Glomerular endothelial cell (primary cell): ENCODE measurements at places on chromosomes 12 and 14.

DNA sequence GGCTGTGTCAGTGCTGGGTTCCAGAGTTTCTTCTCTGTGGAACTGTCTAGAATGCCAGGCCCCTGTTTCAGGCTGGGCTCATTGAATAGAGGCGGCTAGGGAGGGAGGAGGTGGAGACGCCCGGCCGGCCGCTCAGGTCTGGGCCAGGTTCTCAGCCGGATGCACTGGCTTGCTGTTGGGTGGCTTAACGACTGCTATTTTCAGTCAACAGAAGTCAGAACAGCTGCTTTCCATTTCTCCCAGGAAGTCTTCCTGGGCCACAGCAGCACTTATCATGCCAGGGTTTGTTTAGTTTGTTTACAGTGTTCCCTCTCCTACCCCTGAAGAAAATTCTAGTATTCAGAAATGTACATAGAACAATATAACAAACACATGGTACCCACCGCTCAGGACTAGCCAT, 26.0 kb upstream of the VPS37B start:
- DNase-seq = no peak

DNA sequence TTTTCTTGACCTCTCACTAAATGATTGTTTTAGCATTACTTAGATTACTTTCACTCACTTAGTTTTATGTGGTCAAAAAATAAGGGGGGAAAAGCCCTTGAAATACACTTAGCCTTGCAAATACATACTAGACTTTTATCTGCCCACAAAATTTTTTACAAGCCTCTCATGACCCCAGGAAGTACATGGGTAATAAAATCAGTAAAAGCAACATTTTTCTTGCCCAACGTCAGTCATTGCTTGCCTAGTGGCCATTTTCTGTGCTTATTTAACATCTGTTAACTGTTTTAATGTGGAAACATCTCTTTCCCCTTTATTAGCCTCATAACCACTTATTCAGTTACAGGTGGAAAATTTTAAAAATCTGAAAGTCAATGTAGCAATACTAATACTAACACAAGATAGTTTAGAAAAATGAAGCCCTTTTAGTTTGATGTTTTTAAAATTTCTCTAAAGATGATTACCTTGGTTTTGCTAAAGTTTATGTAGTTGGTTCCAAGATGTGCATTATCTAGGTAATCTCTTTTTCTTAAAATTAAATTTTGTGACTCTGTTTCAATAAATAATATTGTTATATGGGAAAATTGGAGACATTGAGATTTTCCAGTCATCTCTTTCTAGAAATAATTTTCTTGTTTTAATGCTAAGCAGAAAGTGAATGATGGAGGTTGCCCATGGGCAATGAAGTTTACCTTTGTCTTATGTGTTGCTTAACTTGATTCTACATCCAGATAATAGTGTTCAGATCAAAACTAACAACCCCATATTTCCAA, 175.5 kb downstream of the TMTC2 start:
- DNase-seq = no peak

DNA sequence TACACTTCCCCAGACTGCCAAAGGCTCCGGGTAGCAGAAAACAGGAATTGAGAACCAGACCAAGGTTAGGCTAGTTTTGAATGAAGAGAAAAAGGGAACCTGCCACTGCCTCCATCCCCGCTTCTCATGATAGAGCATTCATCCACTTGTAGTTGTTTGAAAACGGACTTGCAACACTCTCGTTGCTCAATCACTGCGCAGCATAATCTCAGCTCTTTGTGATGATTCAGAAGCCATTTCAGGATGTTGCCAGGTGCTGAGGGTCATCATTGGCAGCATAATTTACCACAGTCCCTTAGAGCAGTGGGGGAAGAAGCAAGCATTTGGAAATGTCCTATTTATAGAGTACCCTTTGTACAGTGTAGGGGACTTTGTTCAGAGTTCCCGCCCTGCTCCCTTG, 25.6 kb downstream of the KCNK13 start:
- no peak for DNase-seq

DNA sequence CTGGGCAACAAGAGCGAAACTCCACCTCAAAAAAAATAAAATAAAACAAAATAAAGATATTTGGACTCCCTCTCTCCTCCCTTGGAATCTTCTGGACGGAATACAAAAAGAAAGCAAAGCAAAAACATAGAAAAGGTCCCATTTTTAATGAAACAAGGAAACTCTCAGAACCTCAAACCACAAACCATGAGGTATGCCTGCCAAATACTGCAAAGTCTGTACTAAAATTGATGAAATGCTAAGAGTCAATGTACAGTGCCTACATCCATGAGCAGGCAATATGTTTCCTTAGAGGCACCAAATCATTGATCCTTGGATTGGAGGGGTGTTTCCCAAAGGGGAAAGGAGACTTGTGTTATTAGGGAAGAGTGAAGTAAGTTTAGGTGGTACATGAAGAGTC, 8.2 kb upstream of the RPS6KA5 start:
- no peak for DNase-seq

DNA sequence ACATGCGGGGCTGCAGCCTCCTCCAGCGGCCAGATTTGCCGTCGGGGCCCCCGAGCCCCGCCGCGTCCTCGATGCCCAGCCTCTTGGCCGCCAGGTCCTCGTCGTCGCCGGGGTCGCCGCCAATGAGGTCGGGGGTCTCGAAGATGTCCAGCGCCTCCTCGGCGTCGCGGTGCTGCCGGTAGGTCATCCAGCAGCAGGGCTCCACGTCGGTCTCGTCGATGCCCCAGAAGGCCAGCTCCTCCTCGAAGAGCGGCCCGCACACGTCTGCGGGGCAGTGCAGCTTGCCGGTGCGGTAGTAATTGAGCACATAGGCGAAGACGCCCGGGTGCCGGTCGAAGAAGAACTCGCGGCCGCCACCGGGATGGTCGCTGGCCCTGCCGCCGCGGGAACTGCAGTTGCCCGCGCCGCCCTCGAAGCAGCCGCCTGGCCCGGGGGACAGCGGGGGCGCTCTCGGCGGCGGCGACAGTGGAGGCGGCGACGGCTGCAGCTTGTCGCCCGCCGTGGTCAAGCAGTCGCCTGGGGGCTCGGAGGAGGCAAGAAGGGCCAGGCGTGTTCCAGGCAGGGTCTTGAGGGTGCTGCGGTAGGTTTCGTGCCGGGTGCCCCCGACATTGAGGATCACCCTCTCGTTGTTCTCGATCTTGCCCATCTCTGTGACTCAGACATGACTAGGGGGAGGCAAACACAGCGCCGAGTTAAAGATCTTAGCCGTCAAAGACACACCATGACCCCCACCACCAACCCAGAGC, 2.1 kb downstream of the KCNC2 start:
- DNase-seq = no peak

DNA sequence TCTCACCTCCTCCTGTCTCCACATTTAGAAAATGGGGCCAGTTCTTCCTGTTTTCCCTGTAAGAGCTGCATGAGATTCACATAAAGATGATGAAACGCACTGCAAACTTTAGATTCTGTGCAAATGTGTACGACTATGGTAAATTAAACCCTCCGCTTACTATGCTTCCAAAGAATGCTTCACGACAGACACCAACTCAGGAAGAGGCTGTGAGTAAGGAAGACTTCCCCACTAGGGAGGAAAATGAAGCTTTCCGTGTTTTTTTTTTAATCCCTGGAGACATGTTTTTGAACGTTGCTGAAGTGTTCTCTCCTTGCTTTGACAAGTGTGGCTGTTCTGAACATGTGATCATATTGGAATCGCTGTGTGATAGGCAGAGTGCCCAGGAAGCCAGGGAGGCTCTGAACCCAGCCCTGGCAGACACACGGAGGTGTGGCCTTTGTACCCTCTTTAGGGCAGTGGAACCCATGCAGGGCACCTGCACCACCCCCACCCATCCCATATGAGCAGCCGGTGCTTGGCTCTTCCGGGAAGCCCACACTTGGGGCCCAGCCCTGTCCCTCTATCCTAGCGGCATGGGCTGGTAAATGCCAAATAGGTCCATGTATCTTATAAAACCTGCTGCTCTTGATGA, 7.5 kb upstream of the SYNE3 start:
- DNase-seq = no peak
